ENCODE measurements at places on chromosomes 5 and 9.

DNA sequence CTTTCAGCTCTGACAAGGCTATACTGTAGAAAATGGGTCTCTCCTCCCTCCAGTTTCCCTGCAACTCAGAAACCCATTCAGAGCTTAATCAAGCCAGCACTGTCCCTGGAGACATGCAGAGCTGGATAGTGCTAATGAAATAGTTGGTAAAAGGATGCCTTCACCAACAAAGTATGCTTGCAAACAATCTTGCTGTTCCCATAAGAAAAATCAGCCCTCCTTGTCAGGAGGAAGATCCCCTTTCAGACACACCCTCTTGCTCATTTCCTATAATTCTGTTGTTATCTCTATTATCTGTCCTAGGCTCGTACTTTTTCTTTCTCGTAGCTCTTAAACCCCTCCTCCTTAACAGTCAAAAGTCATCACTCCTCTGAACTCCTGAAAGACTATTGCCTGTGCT lies 9.9 kb upstream of the OSMR start:
- DNase-seq, result no peak

DNA sequence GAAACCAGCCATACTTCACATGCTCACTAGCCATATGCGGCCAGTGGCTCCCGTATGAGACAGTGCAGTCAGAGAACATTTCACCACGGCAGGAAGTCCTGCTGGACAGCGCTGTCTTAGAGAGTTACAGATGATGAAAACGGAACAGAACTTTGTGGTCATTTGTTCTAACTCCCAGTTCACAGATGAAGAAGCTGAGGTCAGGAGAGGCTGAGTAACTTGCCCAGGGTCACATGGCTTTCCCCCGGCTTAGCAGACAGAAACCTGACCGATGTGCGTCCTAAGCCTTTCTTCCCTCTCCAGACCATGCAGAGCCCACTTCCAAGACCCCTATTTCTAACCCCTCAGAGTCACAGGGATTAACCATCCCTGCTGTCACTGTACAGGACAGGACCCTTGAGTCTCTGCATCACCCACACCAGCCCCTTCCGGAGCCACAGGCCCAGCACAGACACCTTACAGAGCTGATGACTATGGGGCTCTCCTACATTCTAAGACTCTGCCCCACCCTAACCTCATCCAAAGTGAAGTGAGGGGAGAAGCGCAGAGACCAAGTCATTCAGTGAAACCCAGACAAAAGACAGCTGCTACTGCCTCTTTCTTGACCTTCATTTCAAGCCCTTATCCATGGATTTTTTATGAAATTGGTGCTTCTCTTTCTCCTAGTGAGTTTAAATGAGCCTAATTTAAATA lies 86.9 kb downstream of the PTPN3 start:
- no peak for DNase-seq

DNA sequence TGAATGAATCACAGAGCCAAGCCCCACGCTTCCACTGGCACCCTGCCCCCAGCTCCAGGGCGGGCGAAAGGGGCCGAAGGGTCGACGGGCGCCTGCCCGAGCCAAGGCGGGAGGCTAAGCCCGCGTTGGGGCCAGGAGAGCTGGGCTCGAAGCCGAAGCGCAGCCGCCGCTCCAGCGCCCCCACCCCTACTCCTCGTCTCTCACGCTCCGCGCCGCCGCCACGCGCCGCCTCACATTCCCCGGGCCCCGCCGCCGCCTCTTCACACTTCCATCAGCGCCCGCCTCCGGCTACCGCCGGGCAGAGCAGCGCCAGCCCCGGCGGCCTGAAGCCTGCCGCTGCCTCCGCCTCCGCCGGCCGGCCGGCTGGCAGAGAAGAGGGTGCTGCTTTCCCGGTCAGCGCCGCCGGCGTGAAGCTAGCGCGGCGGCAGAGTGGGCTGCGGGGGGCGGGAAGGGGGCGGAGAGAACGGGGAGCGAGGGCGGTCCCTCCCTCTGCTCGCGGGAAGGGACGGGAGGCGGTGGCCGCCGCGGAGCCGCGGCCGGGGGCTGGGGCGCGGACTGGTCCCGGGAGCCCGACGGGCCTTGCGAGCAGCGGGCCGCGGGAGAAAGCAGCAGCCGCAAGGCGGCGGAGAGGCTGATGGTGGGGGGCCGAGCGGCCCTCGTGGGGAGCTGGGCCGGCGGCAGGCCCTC lies at the start of gene HOMER1:
TSS of gene HOMER1 (minus strand) at position 431 of the 687 bp plus-strand sequence. CDS start 1,360 bp downstream, outside the sequence.
- DNase-seq, result no peak

DNA sequence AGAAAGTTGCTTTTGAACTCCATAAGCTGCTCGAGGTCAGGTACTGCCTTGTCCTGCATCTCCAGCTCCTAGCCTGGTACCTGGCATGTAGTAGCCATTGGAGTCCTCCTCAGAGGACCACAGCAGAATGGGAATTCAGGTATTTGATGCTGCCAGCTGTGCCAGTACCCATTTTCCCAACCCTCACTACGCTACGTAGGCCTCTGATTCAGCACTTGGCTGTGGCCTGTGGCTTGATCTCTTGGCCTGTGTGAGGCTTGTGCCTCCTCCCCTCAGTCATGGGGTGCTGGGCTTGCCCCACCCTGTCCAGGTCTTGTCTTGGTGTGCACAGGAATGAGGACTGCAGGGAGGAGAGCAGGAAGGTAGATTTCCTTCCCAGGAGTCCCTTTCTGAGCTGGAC lies 11.8 kb downstream of the OTULIN start:
- DNase-seq, result no peak

All from LNCaP clone FGC (cell line).